ENCODE measurements at places on chromosomes 7 and 10.

DNA sequence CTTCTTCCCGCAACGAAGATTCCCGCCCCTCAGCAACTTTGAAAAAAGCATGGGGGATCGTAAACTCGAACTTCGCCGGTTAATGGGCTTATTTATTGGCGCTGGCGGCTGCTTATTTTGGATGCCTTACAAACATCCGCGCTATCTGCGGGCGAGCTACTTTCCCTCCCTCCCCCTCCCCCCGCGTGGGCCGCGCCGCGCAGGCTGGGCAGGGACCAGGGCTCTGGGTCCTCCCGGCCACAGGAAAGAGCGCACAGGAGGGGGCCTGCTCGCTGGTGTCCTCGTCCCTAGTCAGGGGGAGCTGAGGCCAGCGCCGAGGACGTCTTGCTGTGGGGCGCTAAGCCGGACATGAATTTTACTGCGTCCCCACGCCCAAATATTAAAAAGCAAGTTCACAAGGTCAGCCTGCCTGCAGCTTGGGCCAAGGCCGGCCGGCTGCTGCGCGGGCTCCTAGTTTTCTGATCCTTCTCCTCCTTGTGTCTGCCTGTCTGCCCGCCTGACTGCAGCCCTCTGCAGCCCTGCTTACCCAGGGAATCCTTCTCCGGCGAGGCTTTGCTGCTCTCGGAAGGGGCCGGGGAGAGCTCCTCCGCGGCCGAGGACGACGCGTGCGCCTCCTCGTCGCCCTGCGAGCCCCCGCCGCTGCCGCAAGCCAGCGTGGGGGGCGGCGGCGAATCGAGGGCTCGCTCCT, 1.2 kb downstream of the HOXA10 start:
- no peak for DNase-seq

- DNase-seq = no peak
Observed at GRCh38 chr10:117138838-117139580, 939 bp upstream of the VAX1 start.

DNA sequence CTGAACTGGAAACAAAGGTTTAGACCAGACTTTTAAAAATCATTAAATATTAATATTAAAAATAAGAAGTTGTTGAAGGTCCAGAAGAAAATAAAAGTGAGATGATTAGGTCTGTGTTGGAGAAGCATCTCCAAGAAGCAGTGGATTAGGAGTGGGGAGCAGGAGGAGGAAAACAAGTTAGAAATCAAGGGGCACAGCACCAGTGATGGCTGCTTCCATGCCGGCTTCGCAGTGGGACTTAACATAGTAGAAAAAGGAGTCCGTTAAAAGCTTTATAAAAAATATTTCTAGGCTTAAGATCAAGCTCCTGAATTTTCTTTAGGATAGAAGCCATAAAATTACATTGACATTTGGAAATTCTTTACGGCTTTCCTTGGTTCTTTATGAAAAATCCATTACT, 95.8 kb downstream of the CDC14C start:
- no peak for DNase-seq

DNA sequence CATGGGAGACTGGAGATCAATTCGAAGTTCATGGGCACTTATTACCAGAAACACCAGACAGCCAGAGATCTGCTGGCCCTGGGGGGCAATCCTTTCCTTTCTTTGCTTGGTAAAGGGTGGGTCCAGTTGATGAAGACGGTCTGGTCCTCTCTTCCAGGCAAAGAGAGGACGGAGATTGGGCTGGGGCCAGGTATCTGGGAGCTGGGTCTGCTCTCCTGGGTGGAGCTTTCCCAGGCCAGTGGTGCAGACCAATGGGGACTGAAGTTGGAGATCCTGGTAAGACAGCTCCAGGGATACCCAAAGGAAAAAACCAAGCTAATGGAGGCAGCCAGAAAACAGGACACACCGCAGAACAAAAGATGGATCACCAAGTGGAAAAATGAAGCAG, 18.3 kb downstream of the NOD1 start:
- DNase-seq = no peak

DNA sequence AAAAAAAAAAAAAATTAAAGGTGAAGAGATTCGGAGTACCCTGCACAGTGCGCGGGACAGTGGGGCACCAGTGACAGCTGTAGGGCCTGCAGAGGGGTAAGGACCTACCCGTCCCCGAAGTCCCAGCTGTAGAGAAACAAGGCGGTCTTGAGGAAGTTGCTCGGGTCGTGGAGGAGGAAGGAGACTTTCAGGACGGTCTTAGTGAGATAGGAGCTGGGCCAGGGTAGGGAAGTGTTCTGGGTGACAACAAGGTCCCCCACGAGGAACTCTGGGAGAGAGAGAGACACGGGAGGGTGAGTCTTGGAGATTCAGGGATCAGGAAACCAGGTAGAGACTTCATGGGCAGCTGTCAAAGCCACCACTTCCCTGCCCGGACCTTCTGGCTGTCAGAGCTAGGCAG, 9.7 kb downstream of the TMEM130 start:
- DNase-seq = no peak

- no peak for DNase-seq
Observed at GRCh38 chr7:22429386-22429785, 70.6 kb downstream of the STEAP1B start.

DNA sequence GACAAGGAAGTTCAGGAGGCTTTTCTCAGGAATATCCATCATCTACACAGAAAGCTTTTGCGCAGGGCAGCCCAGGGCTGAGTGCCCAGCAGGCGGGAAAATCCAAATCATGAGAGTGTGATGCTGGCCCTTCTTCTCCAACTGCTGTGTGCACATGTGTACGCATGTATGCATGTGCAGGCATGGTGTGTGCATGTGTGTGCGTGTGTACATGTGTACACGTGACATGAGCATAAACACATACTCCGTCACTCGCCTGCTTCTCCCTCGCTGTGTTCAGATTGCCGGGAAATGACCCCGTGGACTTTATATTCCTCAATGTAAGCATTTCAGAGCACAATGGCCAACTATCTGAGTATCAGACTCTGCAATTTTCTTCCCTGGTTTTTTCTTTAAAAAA, 85.1 kb downstream of the PRPF18 start:
- no peak for DNase-seq

- no peak for DNase-seq
Observed at GRCh38 chr10:98449287-98449686, 2.6 kb upstream of the HPS1 start.

DNA sequence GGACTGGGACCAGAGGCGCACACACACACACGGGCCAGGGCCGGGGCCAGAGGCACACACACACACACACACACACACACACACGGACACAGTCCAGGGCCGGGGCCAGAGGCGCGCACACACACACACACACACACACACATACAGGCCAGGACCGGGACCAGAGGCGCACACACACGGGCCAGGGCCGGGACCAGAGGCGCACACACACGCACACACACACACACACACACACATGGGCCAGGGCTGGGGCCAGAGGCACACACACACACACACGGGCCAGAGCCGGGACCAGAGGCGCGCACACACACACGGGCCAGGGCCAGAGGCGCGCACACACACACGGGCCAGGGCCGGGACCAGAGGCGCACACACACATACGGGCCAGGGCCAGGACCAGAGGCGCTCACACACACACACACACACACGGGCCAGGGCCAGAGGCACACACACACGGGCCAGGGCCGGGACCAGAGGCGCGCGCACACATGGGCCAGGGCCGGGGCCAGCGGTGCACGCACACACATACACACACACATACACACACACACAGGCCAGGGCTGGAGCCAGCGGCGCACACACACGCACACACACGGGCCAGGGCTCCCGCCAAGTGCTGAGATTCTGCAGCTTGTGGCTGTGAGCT, 268.8 kb downstream of the ELFN1 start:
- DNase-seq = no peak

DNA sequence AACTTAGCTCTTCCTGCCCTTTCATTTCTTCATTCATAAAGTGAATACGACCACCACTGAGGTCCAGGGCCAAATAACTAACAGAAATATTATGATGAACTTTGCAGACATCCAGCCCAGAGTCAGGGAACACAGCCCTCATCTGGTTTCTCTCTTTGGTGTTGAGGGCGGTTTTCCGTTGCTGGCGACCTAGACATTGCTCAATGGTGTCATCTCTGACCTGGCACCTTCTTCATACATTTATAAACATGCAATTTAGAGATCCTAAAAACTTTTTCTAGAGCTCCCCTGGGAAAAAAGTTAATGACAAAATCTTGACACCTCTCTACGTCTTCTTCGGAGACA, 324 bp upstream of the TET1 start:
- no peak for DNase-seq

GRCh38 chr7:29443552-29443951, 120.1 kb upstream of the PRR15 start:
- DNase-seq = no peak

GRCh38 chr7:38699471-38699870, 68.3 kb upstream of the AMPH start:
- DNase-seq = no peak

DNA sequence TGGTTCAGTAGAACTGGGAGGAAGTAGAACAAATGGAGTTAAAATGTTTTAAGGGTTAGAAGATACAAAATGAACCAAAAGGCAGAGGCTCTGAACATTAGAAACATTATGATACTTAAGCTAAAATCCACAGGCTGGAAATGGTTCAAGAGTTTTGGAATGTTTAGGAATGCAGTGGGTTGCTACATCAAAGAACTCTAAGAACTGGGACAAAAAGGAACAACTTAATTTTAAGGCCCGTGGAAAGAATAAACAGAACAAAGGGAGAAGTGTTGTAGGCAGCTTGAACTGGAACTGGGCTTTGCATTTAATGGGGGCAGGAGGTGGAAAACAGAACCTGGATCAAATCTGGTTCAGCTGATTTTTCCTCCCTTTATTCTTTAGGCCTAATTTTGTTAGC, 3.5 kb upstream of the C7orf25 start:
- no peak for DNase-seq

DNA sequence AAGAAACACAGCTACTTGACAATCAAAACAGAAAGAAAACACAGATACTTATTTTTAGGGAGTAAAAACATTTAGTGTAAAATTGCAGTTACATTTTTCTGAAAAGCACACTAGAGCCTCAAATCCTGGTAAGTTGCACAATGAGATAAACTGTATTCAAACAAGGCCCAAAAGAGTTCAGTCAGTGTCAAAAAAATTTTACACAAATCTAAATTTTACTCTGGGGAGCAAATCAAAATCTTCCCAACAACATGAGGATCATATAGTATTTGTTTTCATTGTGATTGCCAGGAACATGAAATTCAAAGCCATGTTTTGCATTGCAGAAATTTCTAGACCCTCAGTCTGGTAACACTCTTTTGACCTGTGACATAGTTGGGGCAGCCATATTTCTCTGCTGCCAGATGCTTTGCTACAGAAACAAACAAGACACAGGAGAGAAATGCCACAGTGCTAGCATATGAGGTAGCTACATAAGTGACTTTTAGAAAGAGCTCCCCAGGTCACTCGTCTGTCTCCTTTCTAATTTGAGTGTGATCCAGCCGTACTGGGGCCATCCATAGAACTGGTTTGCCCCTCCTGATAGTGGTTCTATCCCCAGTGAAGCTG, 49.6 kb downstream of the PDE1C start:
- DNase-seq = no peak

GRCh38 chr10:92832998-92833650, 15.2 kb upstream of the EXOC6 start:
- DNase-seq = no peak

DNA sequence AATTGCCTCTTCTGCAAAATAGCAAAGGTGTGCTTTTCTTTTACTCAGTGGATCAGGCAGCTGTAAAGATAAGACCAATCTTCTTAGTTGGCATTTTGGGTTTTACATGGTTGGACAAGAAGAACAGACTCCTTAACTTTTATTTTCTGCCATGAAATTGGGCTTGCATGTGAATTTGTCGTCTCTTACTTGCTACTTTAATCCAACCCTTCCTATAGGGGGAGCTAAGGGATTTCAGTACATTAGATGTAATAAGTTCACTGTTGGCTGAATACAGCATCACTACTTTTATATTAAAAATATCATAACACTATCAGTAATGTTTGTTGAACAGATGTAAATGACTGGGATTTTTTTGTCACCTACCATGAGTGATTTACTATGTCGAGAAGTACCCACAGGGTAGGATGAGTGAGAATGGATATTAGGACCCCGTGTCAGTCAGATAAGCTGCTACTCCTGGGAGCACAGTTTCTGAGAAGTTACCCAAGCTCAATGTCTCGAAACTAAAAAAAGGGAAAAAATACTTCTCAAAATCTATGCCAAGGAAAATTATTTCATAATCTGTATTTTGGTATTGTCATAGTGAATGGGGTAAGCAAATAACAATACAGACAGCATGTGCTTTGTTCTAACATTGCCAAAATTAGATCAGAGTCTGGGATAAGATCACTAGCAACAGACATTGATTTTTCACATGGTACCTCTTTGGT, 127.4 kb upstream of the AGR3 start:
- peak; percentile 69 for DNase-seq

DNA sequence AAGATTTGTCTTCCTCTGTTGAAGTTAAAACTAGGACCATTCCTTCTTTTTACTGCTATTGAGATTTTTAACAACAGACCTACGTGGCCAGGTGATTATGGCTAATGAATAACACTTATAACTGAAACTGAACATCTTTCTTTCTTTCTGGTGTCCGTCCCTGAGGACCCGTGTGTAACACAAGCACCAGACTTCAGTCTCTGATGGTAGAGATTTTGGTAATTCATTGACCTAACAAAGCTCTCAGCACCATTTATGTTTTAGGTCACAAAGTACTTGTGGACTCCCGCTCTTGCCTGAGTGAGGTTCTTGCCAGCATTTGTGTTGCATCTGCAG, 40.4 kb upstream of the TMEM229A start:
- DNase-seq = no peak

GRCh38 chr7:71229699-71230098, 97.8 kb downstream of the GALNT17 start:
- no peak for DNase-seq

GRCh38 chr10:82420001-82420400, 545.0 kb downstream of the NRG3 start:
- DNase-seq = no peak

DNA sequence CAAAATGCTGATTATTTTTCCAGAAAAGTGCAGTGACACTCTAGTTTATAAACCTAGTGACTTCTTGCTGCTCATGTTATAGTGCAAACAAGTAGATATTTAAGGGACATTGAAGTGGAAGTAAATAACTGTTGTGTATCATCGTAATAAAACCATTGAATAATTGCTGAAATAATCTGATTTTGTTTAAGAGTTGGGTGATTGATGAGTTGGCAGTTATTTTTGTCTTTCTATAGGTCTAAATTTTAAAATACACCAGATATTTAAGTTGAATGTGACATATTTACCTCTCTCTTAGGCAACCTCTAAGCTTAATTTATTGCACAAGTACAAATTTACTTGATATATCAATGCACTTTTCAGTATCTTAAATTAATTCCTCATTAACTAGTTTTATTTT, 192.9 kb downstream of the TSPAN12 start:
- DNase-seq = no peak

DNA sequence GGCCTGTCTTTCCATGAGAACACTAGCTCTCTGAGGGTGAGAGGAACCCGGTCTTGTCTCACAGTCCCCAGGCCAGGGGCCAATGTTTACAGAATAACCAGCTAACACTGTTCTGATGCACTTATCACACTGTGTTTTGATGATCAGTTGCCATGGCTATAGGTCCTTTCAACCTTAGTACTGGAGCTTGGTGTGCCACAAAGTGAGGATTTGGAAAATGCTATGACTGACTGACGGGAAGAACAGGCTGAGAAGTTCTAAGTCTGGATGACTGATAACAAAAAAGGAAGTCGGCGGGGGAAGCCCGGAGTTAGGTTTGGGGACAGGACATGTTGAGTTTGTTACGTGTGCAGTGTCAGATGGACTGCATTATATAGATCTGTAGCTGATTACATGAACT, 141.8 kb downstream of the CTTNBP2 start:
- no peak for DNase-seq

- DNase-seq = no peak
Observed at GRCh38 chr7:68994841-68995240, 603.4 kb upstream of the AUTS2 start.
